ENCODE measurements at places on chromosomes 12 and 14.

DNA sequence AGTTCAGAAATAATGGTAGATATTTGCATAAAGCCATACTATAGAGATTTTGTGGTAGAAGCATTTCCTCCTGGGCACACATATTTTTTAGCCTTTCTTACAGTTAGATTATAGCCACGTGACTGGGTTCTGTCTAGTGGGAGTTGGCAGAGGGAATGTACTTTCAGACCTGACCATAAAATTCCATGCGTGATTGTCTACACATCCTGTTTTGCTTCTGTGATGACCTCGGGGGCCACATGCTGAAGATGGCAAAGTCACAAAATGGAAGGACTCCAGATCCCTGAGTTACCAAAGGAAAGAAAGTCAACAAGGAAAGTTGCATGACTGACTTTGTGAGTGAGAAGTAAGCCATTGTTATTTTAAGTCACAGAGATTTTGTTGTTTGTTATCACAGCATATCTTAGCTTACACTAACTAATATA, 14.6 kb upstream of the MIA2 start:
- no peak for DNase-seq

- no peak for DNase-seq
These were observed 11.6 kb upstream of the CCDC85C start for GRCh38 chr14:99615497-99616157.

DNA sequence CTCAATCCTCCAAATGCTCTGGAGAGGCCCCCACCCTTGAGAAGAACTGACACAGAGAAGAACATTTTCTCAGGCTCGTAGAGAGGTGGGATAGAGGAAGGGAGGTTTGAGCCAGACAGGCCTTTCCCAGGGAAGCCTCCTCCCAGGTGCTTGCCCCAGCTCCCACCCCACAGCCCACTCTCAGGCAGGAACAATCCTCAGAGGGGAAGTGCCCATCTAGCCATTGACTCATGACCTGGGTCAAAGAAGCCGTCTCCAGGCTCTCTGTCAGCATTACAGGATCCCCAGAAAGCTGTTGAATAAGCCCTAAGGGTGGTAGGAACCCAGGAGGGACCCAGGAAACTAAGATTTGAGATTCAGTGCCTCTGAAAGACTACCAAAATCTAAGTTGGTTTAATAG, 3.8 kb downstream of the AQP6 start:
- no peak for DNase-seq

DNA sequence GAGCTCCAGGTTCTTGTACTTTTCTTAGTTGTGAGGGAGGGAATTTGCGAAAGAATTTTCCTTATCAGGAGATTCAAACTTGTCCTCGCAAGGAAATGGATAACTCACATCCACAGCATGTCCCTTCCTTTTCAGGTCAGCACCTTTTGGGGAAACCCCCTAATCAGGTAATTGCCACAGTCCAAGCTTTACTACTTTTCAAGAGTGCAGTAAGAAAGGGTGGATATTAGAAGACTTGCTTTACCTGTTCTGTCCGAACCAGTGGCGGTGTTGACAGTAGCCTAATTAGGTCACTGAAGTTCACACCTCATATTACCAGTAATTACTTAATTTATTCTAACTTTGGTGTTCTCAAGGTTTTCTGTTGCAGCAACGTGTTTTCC, 6.7 kb upstream of the C12orf50 start:
- no peak for DNase-seq

DNA sequence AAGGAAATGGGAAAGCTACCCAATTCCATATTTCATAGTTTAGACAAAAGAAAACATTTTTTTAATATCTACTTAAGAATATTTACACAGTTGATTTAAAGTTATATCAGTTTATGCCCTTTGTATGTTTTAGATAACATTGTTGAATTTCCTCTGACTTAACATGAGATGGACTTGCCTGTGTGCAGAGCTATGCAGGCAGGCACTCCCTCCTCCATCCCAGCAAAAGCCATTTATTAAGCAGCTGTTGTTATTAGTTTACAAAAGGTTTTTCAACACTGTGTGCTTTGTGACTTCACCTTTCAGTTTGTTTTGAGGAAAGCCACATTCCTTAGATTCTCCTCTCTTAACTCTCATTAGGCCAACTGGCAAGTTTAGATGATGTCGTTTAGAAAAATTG, 337.5 kb upstream of the PDE3A start:
- no peak for DNase-seq

GRCh38 chr12:31896514-31897039, 62.6 kb upstream of the RESF1 start:
- DNase-seq = peak; percentile 58

DNA sequence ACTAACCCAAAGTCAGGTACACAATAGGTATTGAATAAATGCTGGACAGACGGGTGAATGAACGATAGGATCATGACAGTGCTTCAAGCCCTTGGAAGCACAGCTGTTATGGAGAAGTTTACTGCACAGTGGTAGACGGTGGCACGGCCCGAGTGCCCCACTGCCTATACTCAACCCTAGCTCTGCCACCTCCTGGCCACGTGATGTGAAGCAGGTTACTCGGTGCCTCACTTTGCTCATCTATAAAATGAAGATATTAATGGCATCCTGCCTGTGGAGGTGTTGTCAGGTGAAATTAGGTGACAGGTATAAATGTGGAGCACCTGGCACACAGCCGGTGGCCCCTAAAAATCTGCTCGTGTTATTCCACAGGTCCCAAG, 5.8 kb downstream of the ASB2 start:
- no peak for DNase-seq

- no peak for DNase-seq
These were observed 1091.8 kb downstream of the AACS start for GRCh38 chr12:126156806-126157574.

GRCh38 chr14:89418976-89419375, 1.9 kb upstream of the FOXN3 start:
- DNase-seq = no peak

DNA sequence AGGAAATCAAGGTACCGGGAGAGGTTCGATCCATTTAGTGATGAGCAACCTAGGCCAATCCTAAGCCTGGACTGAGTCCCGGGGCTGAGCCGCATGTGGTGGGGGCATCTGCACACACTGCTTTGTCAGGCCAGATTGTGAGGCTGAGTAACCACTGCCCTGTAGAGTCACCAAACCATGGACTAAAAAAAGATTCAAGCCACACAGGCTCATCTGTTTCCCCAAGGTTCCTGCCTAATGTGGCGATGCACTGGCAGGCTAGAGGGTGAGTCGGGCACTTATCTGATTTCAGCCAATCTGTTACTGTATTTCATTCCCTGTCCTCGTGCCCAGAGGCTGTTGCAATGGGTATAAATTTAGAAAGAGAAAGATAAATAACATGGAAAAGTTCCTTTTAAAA, 140.8 kb downstream of the TTC7B start:
- DNase-seq = no peak

DNA sequence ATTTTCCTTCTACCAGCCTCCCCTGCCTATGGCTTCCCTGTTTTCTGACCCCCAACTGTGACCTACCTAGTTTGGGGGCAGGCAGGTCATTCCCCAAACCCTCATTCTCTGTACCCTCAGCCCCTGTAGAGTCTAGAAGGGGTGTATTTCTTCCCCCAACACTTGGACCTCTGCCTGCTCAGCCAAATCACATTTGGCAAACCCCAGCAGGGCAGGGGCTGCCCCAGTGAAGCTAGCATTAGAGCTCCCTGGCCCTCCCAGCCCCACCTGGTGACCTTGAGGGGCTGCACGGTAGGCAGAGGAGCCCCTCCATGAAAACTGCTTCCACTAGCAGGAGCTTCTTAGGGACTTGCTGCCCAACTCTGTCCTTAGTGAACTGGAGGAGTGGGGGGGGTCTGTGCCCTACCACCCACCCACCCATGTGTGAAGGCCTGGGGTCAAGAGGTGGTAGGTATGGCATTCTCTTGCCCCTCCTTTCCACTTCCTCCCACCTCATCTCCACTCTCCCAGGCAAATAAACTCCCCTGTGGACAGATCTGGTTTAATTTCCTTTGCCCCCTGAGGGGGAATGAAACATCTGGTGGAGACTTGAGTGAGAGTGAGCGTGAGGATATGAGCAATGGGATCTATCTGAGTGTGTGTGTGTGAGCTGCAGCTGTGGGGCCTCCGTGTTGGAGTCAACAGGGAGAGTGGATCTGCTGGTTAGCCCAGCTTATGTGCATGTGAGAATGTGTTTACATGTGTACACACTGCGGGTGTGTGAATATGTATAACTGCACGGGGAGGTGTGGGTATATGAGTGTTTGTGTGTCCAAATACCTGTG, 1.6 kb downstream of the NXPH4 start:
- no peak for DNase-seq

DNA sequence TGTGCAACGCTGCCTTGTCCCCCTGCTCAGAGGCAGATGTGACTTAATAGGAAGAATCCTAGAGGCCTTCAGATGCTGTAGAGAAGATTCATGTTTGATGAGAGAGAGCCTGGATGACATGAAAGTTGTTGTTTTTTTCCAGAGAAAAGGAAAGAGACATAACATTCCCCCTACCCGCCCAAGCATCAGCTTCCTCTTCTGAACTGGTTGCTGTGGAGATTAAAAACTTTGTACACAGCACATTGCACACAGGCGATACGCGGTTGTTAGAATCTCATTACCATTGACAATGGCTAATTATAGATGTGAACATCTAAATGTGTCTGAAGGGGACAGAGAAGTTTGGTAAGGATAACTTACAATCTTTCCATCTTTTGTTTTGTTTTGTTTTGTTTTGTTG, 13.6 kb upstream of the ETFBKMT start:
- DNase-seq = no peak

GRCh38 chr12:118302053-118302452, 70.7 kb downstream of the TAOK3 start:
- DNase-seq = no peak

DNA sequence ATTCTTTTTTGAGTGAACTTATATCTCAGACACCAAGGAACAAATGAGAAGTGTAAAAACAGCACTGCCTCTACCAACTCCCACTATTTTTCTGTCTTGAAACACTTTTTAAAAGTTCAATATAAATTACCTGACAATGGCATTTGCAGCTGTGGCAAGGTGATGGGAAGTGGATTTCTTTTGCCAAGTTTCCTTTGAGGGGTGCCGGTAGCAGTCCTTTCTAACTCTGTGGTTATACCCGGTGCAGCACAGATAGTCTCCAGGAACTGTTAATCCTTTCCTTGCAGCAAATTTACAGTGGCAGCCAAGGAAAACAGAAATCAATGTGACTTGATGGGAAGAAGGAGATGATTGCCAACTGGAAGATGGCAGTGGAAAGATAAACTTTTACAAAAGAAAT, 243.7 kb downstream of the BCAT1 start:
- no peak for DNase-seq

DNA sequence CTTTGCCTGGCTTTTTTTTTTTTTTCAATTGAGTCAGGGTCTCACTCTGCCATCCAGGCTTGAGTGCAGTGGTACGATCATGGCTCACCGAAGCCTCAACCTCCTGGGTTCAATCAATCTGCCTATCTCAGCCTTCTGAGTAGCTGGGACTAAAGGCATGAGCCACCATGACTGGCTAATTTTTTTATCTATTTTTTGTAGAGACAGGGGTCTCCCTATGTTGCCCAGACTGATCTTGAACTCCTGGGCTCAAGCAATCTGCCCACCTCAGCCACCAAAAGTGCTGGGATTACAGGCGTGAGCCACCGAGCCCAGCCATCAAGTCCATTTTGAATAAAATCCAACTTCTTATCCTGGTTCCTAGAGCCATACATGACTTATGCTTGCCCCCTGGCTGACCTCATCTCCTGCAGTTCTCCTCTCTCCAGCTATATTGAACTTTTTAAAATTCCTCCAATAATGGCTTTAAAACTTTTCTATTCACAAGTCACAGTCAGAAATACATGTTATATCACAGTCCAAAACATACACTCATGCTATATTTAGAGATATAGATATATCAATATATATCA, 10.4 kb upstream of the RND1 start:
- DNase-seq = no peak

GRCh38 chr12:70045036-70045435, 198.2 kb upstream of the CNOT2 start:
- DNase-seq = no peak

DNA sequence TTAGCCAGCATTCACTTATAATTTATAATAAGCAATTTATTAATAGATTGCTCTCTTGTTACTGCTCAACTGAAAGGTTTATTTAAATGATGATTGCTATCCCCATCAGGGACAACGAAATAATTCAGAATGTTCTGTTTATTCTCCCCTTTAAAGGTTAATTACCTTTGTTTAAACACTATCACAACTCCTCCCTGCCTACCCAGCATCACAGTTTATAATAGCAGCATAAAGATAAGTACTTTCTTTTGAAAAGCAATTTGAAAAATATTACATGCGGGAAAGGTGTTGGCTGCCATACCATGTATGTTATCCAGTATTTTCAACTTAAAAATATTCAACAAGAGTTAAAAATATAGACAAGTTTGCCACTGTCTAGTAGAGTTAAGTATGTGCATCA, 30.6 kb downstream of the SCAF11 start:
- DNase-seq = no peak

- DNase-seq = no peak
These were observed 37.7 kb upstream of the CRY1 start for GRCh38 chr12:107130830-107131611.

GRCh38 chr14:73783107-73783727, 68.4 kb upstream of the PTGR2 start:
- no peak for DNase-seq

DNA sequence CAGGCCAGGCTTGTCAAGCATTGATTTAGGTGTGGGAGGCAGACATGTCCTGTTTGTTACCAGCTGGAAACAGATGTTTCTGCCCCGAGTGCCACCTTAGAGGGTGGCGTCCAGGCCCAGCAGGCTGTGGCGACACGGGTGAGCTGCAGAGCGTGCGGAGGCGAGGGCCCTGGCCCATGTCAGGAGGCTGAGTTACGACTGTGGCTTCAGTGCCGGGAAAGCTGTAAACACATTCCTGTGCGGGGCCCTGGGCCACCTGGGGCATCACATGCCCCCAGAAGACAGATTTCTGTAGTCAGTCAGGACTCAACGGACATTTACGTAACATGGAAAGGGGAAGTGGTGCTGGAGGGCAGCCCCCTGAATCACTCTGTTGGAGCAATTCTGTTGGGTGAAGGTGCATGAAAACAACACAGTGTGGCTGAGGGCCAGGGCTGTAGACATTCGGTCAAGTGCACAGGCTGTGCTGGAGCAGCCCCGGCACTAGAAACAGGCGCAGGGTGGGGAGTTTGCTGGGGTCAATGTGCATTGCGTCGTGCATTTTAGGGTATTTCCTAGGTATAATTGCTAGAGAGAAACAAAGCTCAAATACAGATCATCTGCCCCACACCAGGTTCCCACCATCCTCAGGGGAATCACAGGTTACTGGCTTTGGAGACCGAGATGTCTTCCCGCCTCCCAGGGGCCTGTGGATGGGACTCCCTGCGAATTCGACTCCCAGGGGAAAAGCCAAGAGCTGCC, 291.8 kb downstream of the TMEM121 start:
- no peak for DNase-seq

DNA sequence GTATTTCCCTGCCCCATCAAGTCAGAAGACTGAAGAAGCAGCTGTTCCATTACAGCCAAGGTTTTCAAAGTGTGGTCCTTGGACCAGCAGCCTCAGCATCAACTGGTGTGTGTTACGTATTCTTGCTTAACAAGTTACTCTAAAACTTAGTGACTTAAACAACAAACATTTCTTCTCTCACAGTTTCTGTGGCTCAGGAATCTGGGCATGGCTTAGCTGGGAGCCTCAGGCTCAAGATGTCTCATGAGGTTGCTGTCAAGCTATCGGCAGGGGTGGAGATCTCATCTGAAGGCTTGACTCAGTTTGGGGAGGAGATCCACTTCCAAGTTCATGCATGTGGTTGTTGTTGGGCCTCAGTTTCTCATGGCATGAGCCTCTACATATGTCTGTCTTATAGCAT, 174.5 kb downstream of the KTN1 start:
- DNase-seq = no peak

- DNase-seq = no peak
These were observed 8.6 kb downstream of the LGR5 start for GRCh38 chr12:71448150-71448581.
